ENCODE measurements at places on chromosomes 6 and 20.
A peak's percentile ranks its signal among the peaks of the same experiment; 100 is the strongest.

DNA sequence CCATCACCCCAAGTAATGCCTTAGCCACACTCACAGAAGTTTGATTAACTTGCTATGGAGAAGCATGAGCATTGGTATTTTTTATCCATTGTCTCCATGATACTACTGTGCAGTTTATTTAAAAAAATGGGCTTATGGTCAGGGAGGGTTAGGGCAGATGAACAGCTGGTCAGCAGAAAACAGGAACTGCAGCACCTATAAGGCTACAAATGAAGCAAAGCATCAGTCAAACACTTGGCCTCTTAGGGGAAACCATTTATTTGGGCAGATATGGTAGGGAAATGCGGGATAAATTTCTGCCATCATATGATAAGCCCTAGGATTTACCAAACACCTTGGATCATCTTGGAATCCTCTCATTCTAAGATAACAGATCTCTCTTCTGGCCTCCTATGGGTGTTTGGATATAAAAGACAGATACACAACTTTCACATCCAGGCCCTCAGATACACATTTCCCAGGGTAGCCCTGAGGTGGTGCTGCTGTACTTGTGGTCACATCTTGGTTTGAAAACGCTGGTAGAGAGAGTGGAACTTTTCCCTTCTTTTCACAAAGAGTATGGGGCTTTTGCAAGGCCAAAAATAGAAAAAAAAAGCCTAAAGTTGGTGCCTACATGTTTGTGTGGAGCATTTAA lies 42.8 kb upstream of the AHI1 start:
- peak; percentile 52 for DNase-seq

GRCh38 chr20:695165-695866 lies 19.7 kb upstream of the SCRT2 start:
- no peak for DNase-seq

DNA sequence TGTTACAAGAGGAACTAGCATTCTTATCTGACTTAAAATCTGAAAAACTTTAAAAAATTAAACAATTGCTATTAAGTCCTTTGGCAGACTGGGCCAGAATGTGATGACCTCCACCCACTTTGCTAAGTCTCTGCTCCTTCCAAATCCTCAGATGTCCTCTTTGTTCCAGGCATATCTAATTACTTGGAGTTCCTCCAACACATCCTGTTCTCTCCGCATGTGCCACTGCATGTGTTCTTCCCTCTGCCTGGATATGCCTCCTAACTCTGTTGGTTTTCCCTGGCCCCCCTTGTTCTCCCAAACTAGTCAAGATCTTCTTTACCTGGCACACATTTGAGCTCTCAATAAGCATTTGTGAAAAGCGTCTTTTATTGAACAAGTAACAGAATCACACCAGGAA lies 23.1 kb downstream of the ELOVL2 start:
- DNase-seq, result no peak

- DNase-seq, result peak; percentile 40
Measured at GRCh38 chr6:129141499-129141898, 258.6 kb downstream of the LAMA2 start.

- no peak for DNase-seq
Measured at GRCh38 chr6:28597924-28598722, 72.4 kb downstream of the GPX5 start.

- peak; percentile 25 for DNase-seq
Measured at GRCh38 chr6:109002051-109002697, 92.5 kb downstream of the SESN1 start.

DNA sequence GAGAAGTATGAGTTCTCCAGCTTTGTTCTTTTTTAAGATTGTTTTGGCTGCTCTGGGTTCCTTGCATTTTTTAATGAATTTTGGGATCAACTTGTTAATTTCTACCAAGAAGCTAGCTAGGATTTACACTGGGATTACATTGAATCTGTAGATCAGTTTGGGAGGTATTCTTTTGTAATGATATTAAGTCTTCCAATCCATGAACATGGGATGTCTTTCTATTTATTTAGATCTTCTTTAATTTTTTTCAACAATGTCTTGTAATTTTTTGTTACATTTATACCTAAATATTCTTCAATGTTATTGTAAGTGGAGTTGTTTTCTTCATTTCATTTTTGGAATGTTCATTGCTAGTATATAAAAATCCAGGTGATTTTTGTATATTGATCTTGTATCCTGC lies 12.5 kb downstream of the PRIM2 start:
- DNase-seq, result no peak

DNA sequence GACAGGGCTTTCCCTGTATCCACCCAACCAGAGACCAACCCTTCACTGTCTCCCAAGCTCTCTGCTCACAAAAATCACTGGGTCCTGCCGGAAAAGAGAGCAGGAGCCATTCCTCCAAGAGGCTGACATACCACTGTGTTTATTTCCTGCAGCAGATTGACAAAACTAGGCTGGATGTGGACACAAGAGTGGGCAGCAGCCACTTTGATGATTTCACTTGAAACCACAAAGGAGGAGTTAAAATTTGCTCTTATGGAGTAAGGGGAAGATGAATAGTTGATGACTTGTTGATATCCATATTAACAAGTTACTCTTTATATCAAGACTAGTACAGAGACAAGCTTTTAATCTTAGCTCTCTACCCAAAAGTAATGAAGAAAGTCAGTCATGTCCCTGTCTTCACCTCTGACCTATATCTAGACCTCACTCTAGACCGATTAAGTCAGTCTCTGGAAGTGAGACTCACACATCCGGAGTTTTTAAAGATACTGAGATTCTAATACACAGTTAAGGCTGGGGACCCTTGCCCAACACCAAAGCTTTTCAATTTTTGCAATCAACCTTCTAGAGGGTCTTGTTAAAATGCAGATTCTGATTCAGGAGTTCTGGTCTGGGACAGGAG lies 73.8 kb downstream of the SCML4 start:
- no peak for DNase-seq

- DNase-seq, result no peak
Measured at GRCh38 chr20:37344506-37345338, 1.2 kb upstream of the SRC start.

- DNase-seq, result no peak
Measured at GRCh38 chr6:160121981-160122380, 366 bp downstream of the SLC22A1 start.

GRCh38 chr20:22315771-22316170 lies 268.6 kb downstream of the FOXA2 start:
- no peak for DNase-seq

- no peak for DNase-seq
Measured at GRCh38 chr6:34466242-34467185, 638 bp downstream of the PACSIN1 start.

DNA sequence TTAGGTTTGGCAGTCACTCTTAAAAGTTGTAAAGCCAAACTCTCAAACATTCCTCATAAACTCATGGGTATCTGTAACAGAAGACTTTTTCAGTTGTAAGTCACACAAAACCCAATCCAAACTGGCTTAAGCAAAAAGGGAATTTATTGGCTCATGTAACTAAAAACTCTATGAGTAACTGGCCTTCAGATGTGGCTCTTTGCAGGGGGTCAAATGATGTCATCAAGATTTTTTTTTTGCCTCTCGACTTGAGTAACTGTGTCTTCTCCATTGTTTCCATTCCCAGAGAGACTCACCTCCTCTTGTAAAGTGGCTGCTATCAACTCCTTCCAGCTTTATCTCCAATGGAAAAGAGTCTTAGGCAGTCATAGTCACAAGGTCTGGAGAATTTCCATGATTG lies 645.0 kb downstream of the DHX35 start:
- DNase-seq, result peak; percentile 10

GRCh38 chr6:24497254-24497970 lies 2.6 kb downstream of the ALDH5A1 start:
- no peak for DNase-seq

DNA sequence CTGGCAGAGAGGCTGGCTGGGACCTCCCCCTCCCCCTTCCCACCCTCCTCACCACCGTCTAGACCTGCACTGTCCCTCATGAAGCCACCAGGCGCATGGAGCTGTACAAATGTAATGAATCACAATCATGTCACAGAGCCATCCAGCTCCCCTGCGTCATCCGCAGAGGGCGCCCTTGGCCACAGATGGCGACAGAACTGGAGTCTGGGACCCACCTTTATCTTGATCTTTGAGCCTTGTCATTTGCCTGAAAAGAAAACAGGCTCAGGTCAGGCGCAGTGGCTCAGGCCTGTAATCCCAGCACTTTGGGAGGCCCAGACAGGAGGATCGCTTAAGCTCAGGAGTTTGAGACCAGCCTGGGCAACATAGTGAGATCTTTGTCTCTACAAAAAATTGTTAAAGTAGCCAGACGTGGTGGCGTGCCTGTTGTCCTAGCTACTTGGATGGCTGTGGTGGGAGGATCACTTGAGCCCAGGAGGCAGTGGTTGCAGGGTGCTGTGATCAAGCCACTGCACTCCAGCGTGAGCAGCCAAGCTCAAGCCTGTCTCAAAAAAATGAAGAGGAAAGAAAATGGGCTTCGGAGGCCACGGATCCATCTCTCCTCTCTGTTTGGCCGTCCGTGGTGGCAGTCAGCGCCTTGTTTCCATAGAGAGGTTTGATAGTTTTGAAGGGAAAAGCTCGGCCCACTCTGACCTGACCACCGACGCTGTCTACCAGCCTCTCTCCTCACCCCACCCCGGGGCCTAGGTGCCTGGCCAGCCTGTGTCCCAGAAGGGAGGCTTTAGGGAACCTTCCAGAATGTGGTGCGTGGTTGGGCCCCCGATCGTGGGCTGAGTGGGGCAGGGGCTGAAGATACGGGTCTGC lies 6.2 kb downstream of the COL9A3 start:
- DNase-seq, result peak; percentile 33

GRCh38 chr20:46797206-46797605 lies 87.8 kb downstream of the SLC2A10 start:
- no peak for DNase-seq

Measured in EH (cell line).